GM23248 (cell line): ENCODE measurements at places on chromosomes 6 and 20. TPM values are rescaled to one million over a fixed set of nuclear protein-coding genes. Genes with fewer than 3 reads are reported as not detected.

GRCh38 chr6:161607696-161608297 lies 333.9 kb upstream of the AGPAT4 start:
- no peaks in the 10 kb centered on the region for H3K36me3 ChIP-seq
- H3K27ac ChIP-seq = no peak overlapping the region
- no peak overlapping the region for H3K4me3 ChIP-seq
- no peak for DNase-seq
- H3K4me1 ChIP-seq = no peaks in the 10 kb centered on the region
- no peaks in the 10 kb centered on the region for H3K27me3 ChIP-seq

Gene POU5F1
- 0.22 TPM in 1 of 2 replicates, not detected in the other for total RNA-seq

Gene RNF217
- 10.9 and 15.2 TPM in 2 replicates for total RNA-seq

Gene PDYN
- total RNA-seq = not detected in 2 replicates

GRCh38 chr6:143621876-143622605 lies 55.7 kb upstream of the PHACTR2 start:
- H3K36me3 ChIP-seq = no peaks in the 10 kb centered on the region
- H3K4me1 ChIP-seq = peaks cover 18% of the 10 kb centered on the region
- H3K27ac ChIP-seq = peak overlapping the region; percentile 30
- DNase-seq = peak; percentile 50
- no peaks in the 10 kb centered on the region for H3K27me3 ChIP-seq

GRCh38 chr6:168201383-168201782 lies 118.2 kb downstream of the DACT2 start:
- DNase-seq = no peak
- no peaks in the 10 kb centered on the region for H3K4me1 ChIP-seq
- H3K27ac ChIP-seq = no peak overlapping the region
- no peaks in the 10 kb centered on the region for H3K36me3 ChIP-seq

GRCh38 chr20:45211569-45212474 lies 5.0 kb downstream of the SEMG1 start:
- DNase-seq = no peak
- H3K4me3 ChIP-seq = no peak overlapping the region
- no peak overlapping the region for H3K27ac ChIP-seq

GRCh38 chr20:1462834-1463233 lies 3.8 kb downstream of the NSFL1C start:
- no peak for DNase-seq
- H3K27me3 ChIP-seq = no peaks in the 10 kb centered on the region
- peaks cover 17% of the 10 kb centered on the region for H3K4me1 ChIP-seq
- H3K27ac ChIP-seq = no peak overlapping the region
- H3K4me3 ChIP-seq = no peak overlapping the region

Gene ATP6V1G2
- 0.89 and 1.8 TPM in 2 replicates for total RNA-seq

GRCh38 chr6:69719602-69720193 lies 77.1 kb downstream of the LMBRD1 start:
- peak; percentile 42 for DNase-seq
- no peaks in the 10 kb centered on the region for H3K27me3 ChIP-seq
- H3K4me1 ChIP-seq = no peaks in the 10 kb centered on the region

DNA sequence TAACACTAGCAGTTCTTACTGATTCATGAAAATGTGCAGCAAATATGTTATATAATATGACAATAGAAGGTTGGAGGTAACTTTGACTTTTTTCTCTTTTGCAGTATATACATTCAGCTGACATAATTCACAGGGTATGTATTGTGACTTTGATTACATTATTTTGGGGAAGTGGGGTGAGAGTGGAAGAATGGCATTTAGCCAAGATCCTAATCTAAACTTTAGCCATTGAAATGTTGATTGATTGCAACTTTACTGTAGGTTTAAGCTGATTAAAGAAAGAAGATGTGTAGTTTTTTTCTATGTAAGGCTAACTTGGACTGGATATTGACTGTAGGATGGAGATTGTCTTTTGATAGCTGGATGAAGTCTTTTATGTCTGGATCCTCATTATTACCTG lies 46.0 kb downstream of the MAPK14 start:
- no peak overlapping the region for H3K27ac ChIP-seq
- H3K4me1 ChIP-seq = no peaks in the 10 kb centered on the region
- no peaks in the 10 kb centered on the region for H3K27me3 ChIP-seq
- H3K36me3 ChIP-seq = peaks cover 27% of the 10 kb centered on the region
- H3K4me3 ChIP-seq = no peak overlapping the region

Gene PCMTD2
- 34.3 and 134 TPM in 2 replicates for total RNA-seq

GRCh38 chr20:21702553-21703470 lies 2.7 kb upstream of the PAX1 start:
- H3K4me1 ChIP-seq = no peaks in the 10 kb centered on the region
- H3K27me3 ChIP-seq = peaks cover 13% of the 10 kb centered on the region
- peak; percentile 70 for DNase-seq

Gene SAPCD1
- total RNA-seq = 2.5 TPM in 1 of 2 replicates, not detected in the other

- DNase-seq = no peak
- H3K36me3 ChIP-seq = no peaks in the 10 kb centered on the region
- no peak overlapping the region for H3K27ac ChIP-seq
- H3K27me3 ChIP-seq = no peaks in the 10 kb centered on the region
Measured at GRCh38 chr6:26107935-26108334, 20.7 kb downstream of the HFE start.

- H3K27me3 ChIP-seq = no peaks in the 10 kb centered on the region
- H3K36me3 ChIP-seq = no peaks in the 10 kb centered on the region
- no peak overlapping the region for H3K27ac ChIP-seq
- no peak for DNase-seq
Measured at GRCh38 chr6:87118054-87118453, 23.1 kb upstream of the CGA start.

Gene CHD6
- total RNA-seq = 12.6 and 12.9 TPM in 2 replicates

DNA sequence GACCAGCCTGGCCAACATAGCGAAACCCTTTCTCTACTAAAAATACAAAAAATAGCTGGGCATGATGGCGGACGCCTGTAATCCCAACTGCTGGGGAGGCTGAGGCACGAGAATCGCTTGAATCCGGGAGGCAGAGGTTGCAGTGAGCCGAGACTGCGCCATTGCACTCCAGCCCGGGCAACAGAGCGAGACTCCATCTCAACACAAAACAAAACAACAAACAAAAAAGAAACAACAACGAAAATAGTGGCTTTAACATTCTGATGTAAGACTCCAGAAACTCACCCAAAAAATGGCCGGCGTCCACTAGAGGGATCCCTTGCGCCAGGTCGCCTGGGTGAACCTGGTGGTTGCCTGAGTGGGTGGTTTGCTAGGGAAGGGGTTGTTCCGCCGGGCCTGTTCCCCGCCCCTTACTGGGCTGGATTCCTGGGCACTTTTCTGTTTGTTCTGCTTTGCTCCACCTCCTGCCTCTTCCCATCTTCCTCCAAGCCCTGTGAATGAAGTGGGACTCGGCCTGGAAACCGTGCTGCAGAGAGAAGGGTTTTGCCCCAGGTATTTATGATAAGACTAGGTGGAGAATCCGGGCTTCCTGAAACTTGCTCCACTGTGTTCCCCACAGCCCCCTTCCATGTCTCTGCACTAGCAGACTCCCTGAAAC lies 1.5 kb downstream of the PABPC1L start:
- peak; percentile 31 for DNase-seq
- peaks cover 3% of the 10 kb centered on the region; the same call in 1 of the 2 replicates for H3K4me1 ChIP-seq
- H3K27me3 ChIP-seq = no peaks in the 10 kb centered on the region
- no peak overlapping the region for H3K27ac ChIP-seq

Gene EPB41L1
- 16.2 and 19.2 TPM in 2 replicates for total RNA-seq

Gene SPEF1
- total RNA-seq = not detected in 2 replicates
